ENCODE measurements at places on chromosomes 11 and 22.

DNA sequence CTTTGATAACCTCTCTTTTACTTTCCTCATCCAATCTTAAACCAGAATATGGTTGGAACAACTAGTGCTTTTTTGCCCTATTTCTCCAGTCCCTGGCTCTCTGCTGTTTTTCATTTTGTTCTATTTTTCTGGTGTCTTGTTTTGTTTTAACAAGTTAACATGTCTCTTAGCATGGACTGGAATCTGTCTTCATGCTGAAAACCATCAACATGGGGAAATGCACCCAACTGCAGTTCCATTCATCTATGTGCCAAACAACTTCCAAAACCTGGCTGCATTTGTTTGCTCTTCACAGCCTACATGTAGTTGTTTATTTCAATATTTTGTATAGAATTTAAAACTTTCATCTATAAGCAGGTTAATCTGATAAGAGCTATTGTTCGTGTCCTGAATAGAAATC, 46.8 kb upstream of the NOX4 start:
- H3K27me3 ChIP-seq = no peaks in the 10 kb centered on the region
- H3K36me3 ChIP-seq = no peaks in the 10 kb centered on the region
- DNase-seq = no peak
- H3K4me3 ChIP-seq = no peak overlapping the region
- H3K4me1 ChIP-seq = no peaks in the 10 kb centered on the region

GRCh38 chr22:17860220-17860965, 86.1 kb upstream of the BID start:
- H3K4me1 ChIP-seq = peaks cover 40% of the 10 kb centered on the region
- peaks cover 63% of the 10 kb centered on the region for H3K36me3 ChIP-seq
- H3K27ac ChIP-seq = peak overlapping the region; percentile 84
- no peak for DNase-seq
- H3K4me3 ChIP-seq = peak overlapping the region; percentile 3

DNA sequence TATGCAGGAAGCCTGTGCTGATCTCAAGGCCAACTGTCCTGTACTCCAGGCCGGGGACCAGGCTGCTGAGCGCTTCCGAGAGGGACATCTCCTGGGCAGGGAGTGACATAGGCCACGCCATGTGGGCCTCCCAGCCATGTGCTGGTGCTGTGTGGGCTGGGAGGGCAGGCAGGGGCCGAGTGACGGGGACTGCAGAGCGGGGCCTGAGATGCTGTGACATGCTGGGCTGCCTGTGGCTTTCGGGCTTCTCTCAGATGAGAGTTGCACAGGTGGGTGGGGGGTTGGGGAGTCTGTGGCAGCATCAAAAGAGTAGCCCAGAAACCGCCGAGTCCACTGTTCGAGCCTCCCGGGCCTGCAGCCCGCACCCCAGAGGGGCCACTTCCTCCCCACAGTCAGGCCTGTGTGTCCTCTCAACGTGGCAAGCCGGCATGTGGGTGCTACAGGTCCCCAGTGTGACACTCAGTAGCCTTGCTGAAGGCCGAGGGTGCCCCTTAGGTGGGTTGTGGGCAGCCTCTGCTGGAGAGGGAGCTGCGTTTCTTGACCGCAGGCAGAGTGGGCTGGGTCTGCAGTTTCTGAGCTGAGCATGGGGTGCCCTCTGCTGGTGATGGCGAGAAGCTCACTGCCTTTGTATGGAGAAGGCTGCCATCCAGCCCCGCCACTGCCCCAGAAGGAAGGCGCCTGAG, 101.2 kb downstream of the BCR start:
- peaks cover 38% of the 10 kb centered on the region for H3K36me3 ChIP-seq
- peaks cover 84% of the 10 kb centered on the region for H3K4me1 ChIP-seq
- peak; percentile 97 for DNase-seq
- peak overlapping the region; percentile 29 for H3K4me3 ChIP-seq
- no peaks in the 10 kb centered on the region for H3K27me3 ChIP-seq

DNA sequence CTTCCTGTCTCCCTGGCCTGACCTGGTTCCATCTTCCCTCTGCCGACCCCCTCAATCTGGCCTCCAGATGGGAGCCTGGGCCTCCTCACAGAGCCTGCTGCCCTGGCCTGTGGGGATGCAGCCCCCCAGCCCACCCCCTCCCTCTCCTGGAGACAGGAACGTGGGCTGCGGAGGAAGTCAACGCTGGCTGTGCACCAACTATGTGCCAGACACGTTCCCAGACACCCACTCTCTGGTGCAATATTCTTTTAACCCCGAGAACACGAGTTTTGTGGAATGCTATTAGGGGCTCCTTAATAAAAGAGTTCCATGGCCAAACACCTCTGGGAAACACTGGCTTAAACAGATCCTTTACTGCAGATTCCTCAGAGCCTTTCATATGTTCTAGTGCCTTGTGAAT, 15.9 kb downstream of the WNT11 start:
- H3K4me1 ChIP-seq = peaks cover 27% of the 10 kb centered on the region
- no peaks in the 10 kb centered on the region for H3K36me3 ChIP-seq
- H3K27me3 ChIP-seq = no peaks in the 10 kb centered on the region
- H3K4me3 ChIP-seq = no peak overlapping the region
- no peak for DNase-seq

DNA sequence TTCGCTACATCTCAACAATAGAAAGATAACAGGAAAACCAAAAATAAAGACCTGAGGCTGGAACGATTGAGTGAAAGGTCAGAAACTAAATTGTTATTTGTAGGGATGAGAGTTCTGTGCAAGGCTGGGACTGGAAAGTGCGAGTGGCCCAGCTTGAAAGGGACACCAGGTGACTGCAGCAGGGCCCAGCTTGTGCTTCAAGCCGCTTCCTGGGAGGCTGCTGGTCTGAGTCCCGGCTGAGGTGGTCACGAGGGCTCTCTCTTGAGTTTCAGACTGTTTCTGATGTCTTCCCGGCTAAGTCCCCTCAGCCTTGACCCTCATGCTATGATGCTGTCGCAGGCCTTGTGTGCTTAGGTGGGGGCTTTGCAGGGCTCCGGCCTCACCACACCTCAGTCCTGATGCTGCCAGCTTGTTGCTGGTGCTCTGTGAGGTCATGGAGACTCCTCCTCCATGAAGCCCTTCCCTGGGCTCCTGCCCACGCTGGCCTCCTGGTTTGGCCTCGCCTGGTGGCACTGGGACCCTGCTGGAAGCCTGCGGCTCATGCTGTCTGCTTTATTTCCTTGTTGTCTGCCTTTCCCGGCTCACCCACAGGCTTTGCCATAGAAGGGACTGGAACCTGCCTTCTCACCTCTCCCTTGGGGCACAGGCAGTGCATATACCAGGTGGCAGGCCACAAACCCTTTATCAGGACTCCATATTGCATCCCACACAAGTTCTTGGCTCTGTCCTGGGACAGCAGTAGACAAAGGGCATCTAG, 4.0 kb downstream of the BANF1 start:
- no peak overlapping the region for H3K4me3 ChIP-seq
- no peaks in the 10 kb centered on the region for H3K27me3 ChIP-seq
- H3K27ac ChIP-seq = no peak overlapping the region
- no peak for DNase-seq
- peaks cover 26% of the 10 kb centered on the region for H3K36me3 ChIP-seq
- peaks cover 10% of the 10 kb centered on the region for H3K4me1 ChIP-seq

DNA sequence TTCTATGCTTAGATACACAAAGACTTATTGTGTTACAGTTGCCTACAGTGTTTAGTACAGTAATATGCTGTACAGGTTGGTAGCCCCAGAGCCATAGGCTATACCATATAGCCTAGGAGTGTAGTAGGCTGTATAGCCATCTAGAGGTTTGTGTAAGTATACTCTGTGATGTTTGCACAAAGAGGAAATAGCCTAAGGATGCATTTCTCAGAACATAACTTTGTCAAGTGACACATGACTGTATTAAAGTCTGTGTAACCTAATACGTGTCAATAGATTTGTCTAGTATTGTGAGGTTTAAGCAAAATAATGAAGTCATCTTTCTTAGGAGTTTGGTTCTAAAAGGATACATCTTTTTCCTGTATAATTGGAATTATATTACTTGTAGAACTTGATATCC, 5.5 kb downstream of the ZC3H12C start:
- H3K4me3 ChIP-seq = no peak overlapping the region
- no peaks in the 10 kb centered on the region for H3K27me3 ChIP-seq
- peaks cover 45% of the 10 kb centered on the region for H3K4me1 ChIP-seq
- DNase-seq = no peak

DNA sequence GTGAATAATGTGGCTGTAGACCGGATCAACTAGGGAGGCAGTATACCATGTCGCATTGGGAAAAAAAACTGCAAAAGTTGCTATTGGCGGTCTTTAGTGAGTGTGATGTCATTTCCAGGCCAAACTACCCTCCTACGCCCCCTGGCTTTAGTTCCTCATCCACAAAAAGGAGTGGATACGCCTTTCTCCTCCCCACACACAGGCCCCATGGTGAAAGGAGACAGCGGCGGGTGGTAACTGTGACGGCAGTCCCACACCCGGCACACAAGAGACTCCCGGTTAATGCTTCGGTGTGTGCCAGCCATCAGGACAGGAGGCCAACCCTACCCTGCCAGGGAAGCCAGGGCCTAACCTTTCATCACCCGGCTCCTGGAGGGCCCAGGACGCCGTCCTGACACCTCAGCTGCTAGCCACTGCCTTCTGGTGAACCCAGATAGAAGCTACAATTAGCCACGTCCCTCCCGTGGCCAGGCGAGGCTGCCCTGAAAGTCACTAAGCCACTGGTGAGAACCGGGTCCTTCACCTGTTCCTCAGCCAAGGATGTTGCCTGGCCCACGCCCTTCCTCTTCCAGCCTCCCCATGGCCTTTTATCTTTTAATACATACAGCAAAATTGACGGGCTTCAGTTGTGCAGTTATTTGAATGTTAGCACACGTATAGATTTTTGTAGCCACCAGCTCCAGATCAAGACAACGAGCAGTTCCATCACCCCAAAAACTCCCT, 10.8 kb downstream of the TP53I11 start:
- no peak overlapping the region for H3K27ac ChIP-seq
- H3K4me1 ChIP-seq = peaks cover 57% of the 10 kb centered on the region
- DNase-seq = no peak
- no peak overlapping the region for H3K4me3 ChIP-seq

DNA sequence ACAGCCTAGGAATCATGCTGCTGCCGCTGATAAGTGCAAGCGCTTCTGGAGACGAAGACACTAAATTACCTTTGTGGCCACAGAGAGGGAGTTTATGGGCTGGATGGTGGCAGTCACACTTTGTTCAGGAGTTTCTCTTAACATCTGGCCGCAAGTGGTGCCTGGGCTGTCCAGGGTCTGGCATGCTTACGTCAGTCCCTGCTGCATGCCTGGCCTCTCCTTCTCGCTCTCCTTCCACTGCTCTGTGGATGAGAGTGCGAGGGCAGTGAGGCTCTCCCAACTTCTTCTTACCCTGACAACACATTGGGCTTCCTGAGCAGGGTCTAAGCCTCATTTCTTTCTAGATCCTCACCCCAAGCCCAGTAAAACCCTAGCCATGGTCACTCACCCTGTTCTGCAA, 160.7 kb upstream of the SEZ6L start:
- no peak for DNase-seq
- no peaks in the 10 kb centered on the region for H3K4me1 ChIP-seq
- H3K36me3 ChIP-seq = no peaks in the 10 kb centered on the region
- H3K27ac ChIP-seq = no peak overlapping the region
- H3K4me3 ChIP-seq = no peak overlapping the region

- H3K4me1 ChIP-seq = no peaks in the 10 kb centered on the region
- no peak overlapping the region for H3K4me3 ChIP-seq
- DNase-seq = no peak
- no peaks in the 10 kb centered on the region for H3K27me3 ChIP-seq
- H3K36me3 ChIP-seq = no peaks in the 10 kb centered on the region
Observed at GRCh38 chr11:100890789-100891188, 203.7 kb downstream of the ARHGAP42 start.

- H3K36me3 ChIP-seq = no peaks in the 10 kb centered on the region
- H3K4me3 ChIP-seq = no peak overlapping the region
- H3K27ac ChIP-seq = no peak overlapping the region
Observed at GRCh38 chr11:48074425-48075181, 94.2 kb downstream of the PTPRJ start.

DNA sequence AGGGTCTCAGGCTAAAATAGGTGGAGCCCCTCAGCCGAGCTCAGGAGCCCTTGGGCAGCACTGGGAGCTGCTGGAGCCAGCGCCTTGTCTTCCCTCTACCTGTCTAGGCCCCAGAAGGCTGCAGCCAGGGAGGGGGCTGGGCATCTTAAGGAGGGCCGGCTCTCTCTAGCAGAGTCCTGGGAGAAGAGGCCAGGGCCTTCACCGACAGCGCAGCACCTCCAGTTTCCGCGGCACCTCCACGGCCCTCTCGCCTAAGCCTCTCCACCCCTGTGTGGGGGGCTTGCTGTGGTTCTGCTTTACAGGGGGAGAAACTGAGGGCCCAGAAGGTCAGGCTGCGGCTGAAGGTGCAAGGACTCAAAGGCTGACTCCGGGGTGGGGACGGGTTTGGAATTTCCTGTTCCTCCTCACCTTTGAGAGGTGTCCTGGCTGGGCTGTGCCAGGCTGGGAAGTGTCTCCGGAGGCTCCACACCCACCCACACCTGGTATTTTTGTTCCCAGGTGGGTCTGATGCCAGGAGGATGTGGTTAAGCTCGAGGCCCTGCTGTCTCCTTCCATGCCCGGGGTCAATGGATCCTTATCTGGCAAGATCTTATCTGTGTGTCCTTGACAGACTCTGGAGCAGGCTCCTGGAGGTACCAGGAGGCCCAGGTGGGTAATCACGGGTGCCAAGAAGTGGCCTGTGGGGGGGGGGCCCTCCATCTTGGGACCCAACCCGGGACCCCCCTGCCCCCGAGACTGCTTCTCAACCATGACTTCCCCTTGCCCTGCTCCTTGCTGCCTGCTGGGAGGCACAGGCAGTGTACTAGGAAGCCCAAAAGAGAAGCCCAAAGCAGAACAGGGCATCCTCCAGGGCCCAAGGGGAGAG, 95.3 kb upstream of the FGF3 start:
- no peaks in the 10 kb centered on the region for H3K36me3 ChIP-seq
- no peak for DNase-seq
- H3K4me1 ChIP-seq = peaks cover 27% of the 10 kb centered on the region

DNA sequence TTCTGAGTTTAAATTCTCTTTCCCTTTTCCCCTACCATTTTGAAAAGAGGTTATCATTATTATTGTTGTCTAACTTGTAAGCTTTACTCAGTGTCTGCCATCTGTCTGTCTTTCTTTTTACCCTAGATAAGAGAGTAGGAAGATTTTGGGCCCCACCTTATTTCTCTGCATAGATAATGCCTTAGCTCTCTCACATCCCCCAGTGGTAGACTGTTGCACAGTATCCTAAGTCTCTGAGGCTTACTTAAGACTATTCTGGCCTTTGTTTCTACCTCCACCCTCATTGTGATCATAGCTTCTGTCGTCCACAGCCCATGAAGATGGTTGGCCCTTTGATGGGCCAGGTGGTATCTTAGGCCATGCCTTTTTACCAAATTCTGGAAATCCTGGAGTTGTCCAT, 3.6 kb upstream of the OR51L1 start:
- H3K27me3 ChIP-seq = no peaks in the 10 kb centered on the region
- no peaks in the 10 kb centered on the region for H3K36me3 ChIP-seq
- H3K4me1 ChIP-seq = no peaks in the 10 kb centered on the region
- DNase-seq = no peak
- no peak overlapping the region for H3K27ac ChIP-seq

DNA sequence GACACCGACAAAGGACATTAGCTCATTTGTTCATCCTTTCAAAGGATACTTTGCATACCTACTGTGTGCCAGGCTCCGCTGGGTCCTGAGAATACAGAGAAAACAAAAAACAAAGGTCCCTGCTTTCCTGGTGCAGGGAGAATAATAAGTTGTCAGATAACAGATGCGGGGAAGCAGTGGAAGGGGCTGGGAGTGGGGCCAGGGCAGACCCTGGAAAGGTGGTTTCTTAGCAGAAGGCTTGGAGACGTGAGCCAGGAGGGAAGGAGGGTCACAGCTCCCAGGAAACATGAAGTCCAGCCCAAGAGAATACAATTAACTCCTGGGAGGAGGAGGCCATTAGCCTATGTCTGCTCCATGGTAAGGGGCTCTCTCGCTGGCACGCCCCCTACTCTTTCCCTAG, 9.8 kb upstream of the ANO1 start:
- no peak overlapping the region for H3K27ac ChIP-seq
- peaks cover 4% of the 10 kb centered on the region for H3K27me3 ChIP-seq
- H3K36me3 ChIP-seq = no peaks in the 10 kb centered on the region
- no peak overlapping the region for H3K4me3 ChIP-seq

Measured in esophagus muscularis mucosa (tissue), 4 donors.